ENCODE measurements at places on chromosomes 4 and X. TPM values are rescaled to one million over a fixed set of nuclear protein-coding genes. Genes with fewer than 3 reads are reported as not detected.

The DNAAF6 gene
- not detected for polyA plus RNA-seq

The SRPX2 gene
- 0.59 TPM for polyA plus RNA-seq

The IL1RAPL1 gene
- polyA plus RNA-seq, result not detected

The ABCG2 gene
- not detected for polyA plus RNA-seq

The EDNRA gene
- polyA plus RNA-seq, result 0.20 TPM

The SMS gene
- polyA plus RNA-seq, result 101 TPM

The CYP4V2 gene
- 5.8 TPM for polyA plus RNA-seq

The RAB39B gene
- polyA plus RNA-seq, result 26.2 TPM

The NOP14 gene
- polyA plus RNA-seq, result 6.3 TPM

The TRIML2 gene
- not detected for polyA plus RNA-seq

The ETNPPL gene
- polyA plus RNA-seq, result 0.45 TPM

The TRAM1L1 gene
- 18.2 TPM for polyA plus RNA-seq

The ARMCX2 gene
- 57.2 TPM for polyA plus RNA-seq

The ADAMTS3 gene
- polyA plus RNA-seq, result 0.20 TPM

The RPL36A gene
- polyA plus RNA-seq, result 1,978 TPM

The PAGE4 gene
- not detected for polyA plus RNA-seq

The GABRQ gene
- 1.2 TPM for polyA plus RNA-seq

The BANK1 gene
- polyA plus RNA-seq, result not detected

The ZMAT1 gene
- polyA plus RNA-seq, result 39.1 TPM

The CORIN gene
- 0.25 TPM for polyA plus RNA-seq

The SH3D19 gene
- 0.46 TPM for polyA plus RNA-seq

The METAP1 gene
- 24.5 TPM for polyA plus RNA-seq

The HMX1 gene
- polyA plus RNA-seq, result 0.89 TPM

The SSX2 gene
- polyA plus RNA-seq, result not detected

The USP51 gene
- polyA plus RNA-seq, result 1.4 TPM

The DCHS2 gene
- polyA plus RNA-seq, result 0.88 TPM

The CHIC2 gene
- polyA plus RNA-seq, result 51.8 TPM

The GRIA2 gene
- 823 TPM for polyA plus RNA-seq

The SPANXA1 gene
- not detected for polyA plus RNA-seq

The PRKG2 gene
- polyA plus RNA-seq, result 0.16 TPM

The DUX4 gene
- polyA plus RNA-seq, result not detected

The SLC4A4 gene
- 9.2 TPM for polyA plus RNA-seq

The PHEX gene
- 0.59 TPM for polyA plus RNA-seq

The UGT2B7 gene
- polyA plus RNA-seq, result not detected

The NXF2B gene
- polyA plus RNA-seq, result not detected

The NAA11 gene
- polyA plus RNA-seq, result not detected

The OR13H1 gene
- polyA plus RNA-seq, result not detected

The USP17L5 gene
- not detected for polyA plus RNA-seq

The RASGEF1B gene
- polyA plus RNA-seq, result 21.5 TPM

The GPRASP3 gene
- polyA plus RNA-seq, result 16.4 TPM

The CXCL9 gene
- polyA plus RNA-seq, result not detected

The FABP2 gene
- polyA plus RNA-seq, result not detected

The NHS gene
- polyA plus RNA-seq, result 1.9 TPM

The GNRHR gene
- not detected for polyA plus RNA-seq

The CXCL10 gene
- not detected for polyA plus RNA-seq

The MAP7D3 gene
- 5.4 TPM for polyA plus RNA-seq

The TMPRSS11F gene
- polyA plus RNA-seq, result not detected

The ZAR1 gene
- 0.88 TPM for polyA plus RNA-seq

The STARD8 gene
- 0.09 TPM for polyA plus RNA-seq

The PHOX2B gene
- not detected for polyA plus RNA-seq

The CXCL5 gene
- polyA plus RNA-seq, result not detected

Data from neural cell (in vitro differentiated cells).